ENCODE measurements at places on chromosomes 6 and 20. TPM values are rescaled to one million over a fixed set of nuclear protein-coding genes. Genes with fewer than 3 reads are reported as not detected.

The POLR3F gene
- 13.1 TPM for total RNA-seq

DNA sequence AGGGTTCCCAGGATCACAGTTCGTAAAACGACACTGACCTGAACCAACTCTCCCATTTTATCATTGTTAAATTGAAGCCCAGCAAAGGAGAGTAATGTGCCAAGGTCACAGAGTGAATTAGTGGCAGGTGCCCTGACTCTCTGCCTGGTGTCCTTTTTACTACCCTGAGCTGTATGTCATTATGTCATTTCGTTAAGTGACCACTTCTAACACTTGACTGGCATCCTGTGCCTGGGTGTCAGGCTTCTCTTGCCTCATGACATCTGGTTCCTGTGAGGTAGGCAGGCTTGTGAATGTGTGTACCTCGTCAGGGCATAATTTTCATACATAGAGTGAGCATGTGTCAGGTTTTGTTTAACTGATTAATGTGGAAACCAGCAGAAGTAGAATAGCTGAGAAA lies 48.6 kb downstream of the RALY start:
- DNase-seq = no peak
- peaks cover 10% of the 10 kb centered on the region for H3K36me3 ChIP-seq
- no peaks in the 10 kb centered on the region for H3K27me3 ChIP-seq
- peaks cover 5% of the 10 kb centered on the region for H3K4me1 ChIP-seq
- H3K27ac ChIP-seq = no peak overlapping the region

GRCh38 chr6:47004463-47004862 lies 37.7 kb downstream of the ADGRF1 start:
- H3K27me3 ChIP-seq = no peaks in the 10 kb centered on the region
- no peak for DNase-seq
- H3K4me1 ChIP-seq = no peaks in the 10 kb centered on the region
- no peak overlapping the region for H3K4me3 ChIP-seq

DNA sequence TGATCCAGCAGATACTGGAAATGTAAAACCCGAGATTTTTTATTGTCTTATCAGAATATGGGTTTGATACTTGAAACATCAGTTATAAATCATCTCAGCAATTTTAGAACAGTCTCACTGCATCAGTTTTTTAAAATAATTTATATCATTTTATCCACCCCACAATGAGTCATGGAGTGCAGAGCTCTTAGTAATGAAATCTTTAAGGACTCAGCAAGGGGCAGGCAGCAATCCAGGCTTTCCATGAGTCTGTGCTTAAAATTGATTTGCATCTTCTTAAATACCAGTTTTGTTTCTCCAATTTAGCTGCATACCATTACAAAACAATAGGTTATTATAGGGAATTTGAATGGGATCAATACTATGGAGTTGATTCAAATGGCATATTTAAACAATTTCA lies 832.3 kb downstream of the C6orf118 start:
- H3K4me1 ChIP-seq = no peaks in the 10 kb centered on the region
- H3K27ac ChIP-seq = no peak overlapping the region
- DNase-seq = no peak
- H3K27me3 ChIP-seq = no peaks in the 10 kb centered on the region

GRCh38 chr6:141028791-141029280 lies 1103.9 kb upstream of the GJE1 start:
- H3K27me3 ChIP-seq = no peaks in the 10 kb centered on the region
- no peak overlapping the region for H3K27ac ChIP-seq
- DNase-seq = no peak
- no peaks in the 10 kb centered on the region for H3K36me3 ChIP-seq

GRCh38 chr6:166381733-166382499 lies 824 bp downstream of the MPC1 start:
- peak overlapping the region; percentile 49 for H3K27ac ChIP-seq
- H3K27me3 ChIP-seq = no peaks in the 10 kb centered on the region
- H3K4me1 ChIP-seq = peaks cover 7% of the 10 kb centered on the region
- no peaks in the 10 kb centered on the region for H3K36me3 ChIP-seq
- H3K4me3 ChIP-seq = peak overlapping the region; percentile 83

All from B cell (primary cell).